Activated B cell treated with CpG ODN at 0.5 μM for 24 hours (primary cell): ENCODE measurements at places on chromosomes 7 and 10. TPM values are rescaled to one million over a fixed set of nuclear protein-coding genes. Genes with fewer than 3 reads are reported as not detected.

GRCh38 chr10:113292086-113292485 lies 260.8 kb upstream of the HABP2 start:
- no peaks in the 10 kb centered on the region for H3K36me3 ChIP-seq
- H3K4me1 ChIP-seq, result no peaks in the 10 kb centered on the region
- no peak overlapping the region for H3K27ac ChIP-seq
- no peak for DNase-seq

Gene PYROXD2
- total RNA-seq, result 11.4 and 12.9 TPM in 2 replicates

Gene ASAH2
- total RNA-seq, result 1.8 and 2.3 TPM in 2 replicates

Gene CHST15
- 12.1 and 13.8 TPM in 2 replicates for total RNA-seq
